ENCODE measurements at places on chromosomes 6 and 20. TPM values are rescaled to one million over a fixed set of nuclear protein-coding genes. Genes with fewer than 3 reads are reported as not detected.

SIRPD gene
- total RNA-seq, result 0.42 TPM

DNA sequence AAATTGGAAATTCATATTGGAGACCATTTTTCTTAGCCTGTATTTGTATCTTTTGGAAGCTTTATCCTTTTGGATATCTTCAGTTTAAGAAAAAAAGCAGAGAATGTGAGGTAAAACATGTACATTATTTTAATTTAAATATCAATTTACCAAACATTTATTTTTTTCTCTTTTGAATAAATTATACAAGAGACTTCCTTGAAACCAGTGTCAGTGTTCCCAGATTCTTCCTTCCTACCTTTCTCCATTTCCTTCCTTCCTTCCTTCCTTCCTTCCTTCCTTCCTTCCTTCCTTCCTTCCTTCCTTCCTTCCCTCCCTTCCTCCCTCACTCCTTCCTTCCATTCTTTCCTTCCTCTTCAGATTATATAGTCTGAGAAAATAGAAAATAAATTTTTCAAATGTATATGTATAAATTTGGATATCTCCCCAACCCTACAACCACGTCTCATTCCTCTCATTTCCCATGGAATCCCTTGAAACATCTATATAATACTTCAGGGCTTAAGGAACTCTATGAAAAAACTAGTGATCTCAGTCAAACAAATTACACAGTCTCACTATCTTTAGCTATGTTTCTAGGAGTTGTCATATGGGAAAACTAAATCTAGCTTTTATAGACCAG lies 528.4 kb downstream of the GRIK2 start:
- no peak for DNase-seq

GRCh38 chr6:14664621-14665315 lies 547.2 kb downstream of the CD83 start:
- no peak for DNase-seq

- DNase-seq, result no peak
These were observed 2.2 kb downstream of the TNF start for GRCh38 chr6:31577579-31577966.

DNA sequence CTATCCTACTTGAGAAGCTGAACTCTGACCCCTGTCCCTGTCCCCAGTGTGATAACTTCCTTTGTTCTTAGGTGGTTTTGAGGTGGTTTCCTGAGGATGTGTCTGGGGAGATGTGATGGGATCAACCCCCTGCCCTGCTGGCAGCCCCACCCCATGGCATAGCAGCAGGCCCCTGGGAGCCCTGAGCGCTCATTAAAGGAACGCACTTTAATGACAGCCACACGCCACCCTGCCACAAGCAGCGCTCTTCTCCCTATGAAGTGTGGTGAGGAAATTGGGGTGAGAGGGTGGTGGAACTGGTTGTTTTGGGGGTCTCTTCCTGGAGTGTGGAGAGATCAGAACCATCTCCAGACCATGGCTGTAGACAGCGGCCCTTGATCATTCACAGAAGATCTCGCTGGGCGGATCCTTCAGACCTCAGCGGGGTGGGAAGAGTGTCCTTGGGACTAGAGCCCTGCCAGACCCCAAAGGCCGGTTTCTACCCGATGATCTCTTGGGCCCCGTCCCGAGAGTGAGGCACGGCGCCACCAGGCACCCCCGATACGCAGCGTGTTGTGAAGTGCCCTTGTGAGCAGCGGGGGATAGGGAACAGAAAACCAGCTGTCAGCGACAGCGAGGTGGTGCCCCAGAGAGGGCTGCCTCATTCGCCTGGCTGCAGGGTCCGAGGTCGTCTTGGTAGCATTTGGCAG lies 45.4 kb downstream of the SYNJ2 start:
- DNase-seq, result peak; percentile 43

DNA sequence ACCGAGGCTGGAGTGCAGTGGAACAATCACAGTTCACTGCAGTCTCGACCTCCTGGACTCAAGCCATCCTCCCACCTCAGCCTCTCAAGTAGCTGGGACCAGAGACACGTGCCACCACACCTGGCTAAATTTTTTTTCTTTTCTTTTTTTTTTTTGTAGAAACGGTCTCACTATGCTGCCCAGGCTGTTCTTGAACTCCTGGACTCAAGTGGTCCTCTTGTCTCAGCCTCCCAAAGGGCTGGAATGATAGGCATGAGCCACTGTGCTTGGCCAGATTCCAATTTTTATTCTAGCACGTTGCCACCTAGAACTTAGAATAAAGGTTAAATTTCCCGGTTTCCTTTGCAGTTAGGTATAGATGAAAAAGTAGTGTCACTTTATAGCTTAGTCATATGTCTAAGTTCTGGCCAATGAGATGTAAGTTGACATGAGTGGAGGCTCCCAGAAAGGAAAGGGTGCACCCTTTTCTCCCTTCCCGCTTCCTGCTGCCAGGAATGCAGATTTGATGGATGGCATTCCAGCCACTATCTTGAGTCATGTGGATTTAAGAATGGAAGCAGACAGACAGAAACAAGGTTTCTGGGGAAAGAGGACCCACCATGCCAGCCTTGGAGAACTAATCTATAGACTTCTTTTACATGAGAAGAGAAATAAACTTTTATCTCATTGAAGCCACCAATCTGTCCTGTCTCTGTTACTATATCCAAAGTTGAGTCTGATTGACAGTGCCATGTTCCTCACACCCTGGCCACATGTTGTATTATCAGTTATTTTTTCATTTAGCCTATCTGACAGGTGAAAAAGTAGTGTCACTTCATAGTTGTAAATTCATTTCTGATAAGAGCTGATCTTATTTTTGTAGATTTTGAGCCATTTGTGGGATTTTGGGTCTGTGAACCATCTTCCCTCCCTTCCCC lies 60.6 kb upstream of the NCOA3 start:
- DNase-seq, result no peak

DNA sequence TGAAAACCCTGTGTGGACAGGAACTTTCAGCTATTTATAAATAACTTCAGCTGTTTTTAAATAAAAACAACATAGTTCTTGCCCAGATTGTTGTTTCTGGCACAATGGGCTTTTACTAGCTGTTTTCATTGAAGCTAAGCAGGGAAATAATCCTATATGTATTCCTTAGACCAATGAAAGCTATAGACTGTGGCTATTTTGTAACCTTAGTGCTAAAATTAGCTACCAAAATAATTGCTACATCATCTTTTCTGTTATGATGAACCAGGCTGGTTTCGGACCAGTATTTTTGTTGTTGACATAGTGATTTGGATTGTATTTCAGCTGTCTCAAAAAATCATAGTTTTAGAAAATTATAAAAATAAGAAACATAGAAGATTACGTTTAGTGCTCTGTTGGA lies 13.7 kb downstream of the PHF3 start:
- DNase-seq, result no peak

DNA sequence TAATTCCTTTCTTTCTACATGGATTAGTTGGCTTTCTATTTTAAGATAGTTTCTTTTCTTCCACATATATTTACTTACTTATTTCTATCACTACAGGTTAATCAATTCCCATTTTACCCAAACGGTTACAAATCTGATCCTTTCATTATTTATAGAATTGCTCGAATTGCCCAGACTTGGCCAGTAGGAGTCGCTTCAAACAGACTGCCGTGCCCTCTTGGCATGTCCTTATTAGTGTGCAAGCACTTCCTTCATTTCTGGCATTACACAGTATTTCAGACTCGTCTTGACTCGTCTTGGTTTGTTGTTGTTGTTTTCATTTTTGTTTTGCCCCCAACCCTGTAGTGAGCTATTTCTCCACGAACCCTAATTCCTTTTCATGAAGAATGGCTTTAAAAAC lies 74.6 kb downstream of the SAMD3 start:
- no peak for DNase-seq

CDH4 gene
- 0.10 TPM for total RNA-seq

DNA sequence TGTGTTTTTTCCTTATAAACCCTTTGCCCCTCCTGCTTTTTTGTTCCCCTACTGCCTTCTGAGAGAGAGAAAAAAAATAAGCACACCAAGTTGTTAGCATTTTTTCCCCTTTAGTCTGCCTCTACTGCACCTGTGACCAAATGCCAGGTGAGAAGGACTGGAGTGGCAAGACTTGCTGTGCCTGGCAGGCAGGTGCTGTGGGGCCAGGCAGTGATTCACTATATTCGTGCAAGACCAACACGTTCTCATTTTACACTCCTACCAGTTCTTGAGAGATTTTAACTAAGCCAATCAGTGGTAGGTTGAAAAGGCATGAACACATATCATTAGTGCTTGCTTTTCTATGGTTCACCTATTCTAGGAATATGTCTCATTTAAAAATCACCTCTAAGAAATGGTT lies 109.7 kb downstream of the FIG4 start:
- no peak for DNase-seq

DNA sequence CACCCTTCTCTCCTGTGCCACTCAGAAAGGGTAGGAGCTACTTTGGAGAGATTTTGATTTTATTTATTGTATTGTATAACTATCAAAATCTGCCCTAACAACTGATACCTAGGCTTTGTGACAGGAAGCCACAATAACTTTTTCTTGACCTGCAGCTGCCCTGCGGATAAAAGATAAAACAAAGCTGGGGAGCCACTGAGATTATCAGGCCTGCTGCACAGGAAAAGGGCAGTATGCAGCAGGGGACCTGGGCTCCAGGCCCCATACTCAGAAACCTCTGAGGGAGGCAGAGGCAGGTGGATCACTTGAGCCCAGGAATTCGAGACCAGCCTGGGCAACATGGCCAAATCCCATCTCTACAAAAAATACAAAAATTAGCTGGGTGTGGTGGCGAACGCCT lies 980 bp upstream of the SNX21 start:
- DNase-seq, result no peak

DNA sequence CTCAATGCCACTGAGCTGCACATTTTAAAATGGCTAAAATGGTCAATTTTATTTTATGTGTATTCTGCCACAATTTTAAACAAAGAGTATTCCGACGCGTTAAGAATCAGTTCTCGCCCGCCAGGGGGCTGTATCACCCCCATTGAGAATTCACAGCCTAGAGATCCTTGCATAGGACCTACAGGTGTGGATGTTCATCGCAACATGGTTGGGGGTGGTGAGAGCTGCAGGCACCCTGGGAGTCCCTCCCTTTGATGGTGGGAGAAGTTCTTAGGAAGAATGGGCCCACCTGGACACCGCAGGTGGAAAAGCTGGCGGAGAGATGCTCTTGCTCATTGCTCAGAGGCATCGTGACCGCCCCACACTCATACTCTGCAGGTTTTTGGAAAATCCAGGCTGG lies 63.5 kb downstream of the SLC2A10 start:
- DNase-seq, result no peak

GRCh38 chr6:5619249-5619648 lies 357.9 kb downstream of the FARS2 start:
- DNase-seq, result no peak

DNA sequence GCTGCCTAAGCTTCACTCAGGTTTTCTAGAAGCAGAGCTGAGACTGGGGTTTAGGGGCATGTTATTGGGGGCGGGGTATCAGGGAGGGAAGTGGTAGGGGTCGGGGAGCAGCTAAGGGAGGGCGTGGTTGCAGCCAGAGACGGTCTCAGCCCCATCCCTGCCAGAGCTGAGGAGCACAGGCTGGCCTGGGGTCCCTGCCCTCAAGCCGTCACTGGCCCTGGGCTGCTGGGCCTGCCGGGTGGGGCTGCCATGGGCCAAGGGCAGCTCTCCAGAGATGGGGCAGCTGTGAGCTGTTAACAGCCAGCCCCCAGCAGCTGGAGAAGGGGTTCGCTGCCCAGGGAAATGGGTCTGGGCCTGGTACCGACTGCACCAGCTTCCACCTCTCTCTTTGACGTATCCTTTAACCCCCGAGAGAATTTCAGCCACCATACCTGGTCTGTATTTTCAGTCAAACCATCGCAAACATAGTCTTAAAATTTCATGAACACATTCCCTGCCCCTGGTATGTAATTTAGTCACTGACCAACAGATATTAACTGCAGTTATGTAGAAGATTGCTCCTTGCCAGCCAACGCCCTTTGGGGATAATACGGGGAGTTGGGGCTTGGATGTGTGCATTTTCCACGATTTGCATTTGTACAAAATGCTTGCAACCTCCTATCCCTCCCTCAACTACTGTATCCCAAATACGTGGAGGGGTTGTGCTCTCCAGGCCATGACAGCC lies 253.4 kb downstream of the TAF4 start:
- peak; percentile 16 for DNase-seq

- DNase-seq, result no peak
These were observed 1081.7 kb downstream of the KIF16B start for GRCh38 chr20:15491575-15491974.

GRCh38 chr6:163289447-163289846 lies 125.1 kb upstream of the QKI start:
- DNase-seq, result no peak

GRCh38 chr20:59193325-59193724 lies 29.7 kb downstream of the ZNF831 start:
- DNase-seq, result no peak

CEP43 gene
- total RNA-seq, result 13.6 TPM

DNA sequence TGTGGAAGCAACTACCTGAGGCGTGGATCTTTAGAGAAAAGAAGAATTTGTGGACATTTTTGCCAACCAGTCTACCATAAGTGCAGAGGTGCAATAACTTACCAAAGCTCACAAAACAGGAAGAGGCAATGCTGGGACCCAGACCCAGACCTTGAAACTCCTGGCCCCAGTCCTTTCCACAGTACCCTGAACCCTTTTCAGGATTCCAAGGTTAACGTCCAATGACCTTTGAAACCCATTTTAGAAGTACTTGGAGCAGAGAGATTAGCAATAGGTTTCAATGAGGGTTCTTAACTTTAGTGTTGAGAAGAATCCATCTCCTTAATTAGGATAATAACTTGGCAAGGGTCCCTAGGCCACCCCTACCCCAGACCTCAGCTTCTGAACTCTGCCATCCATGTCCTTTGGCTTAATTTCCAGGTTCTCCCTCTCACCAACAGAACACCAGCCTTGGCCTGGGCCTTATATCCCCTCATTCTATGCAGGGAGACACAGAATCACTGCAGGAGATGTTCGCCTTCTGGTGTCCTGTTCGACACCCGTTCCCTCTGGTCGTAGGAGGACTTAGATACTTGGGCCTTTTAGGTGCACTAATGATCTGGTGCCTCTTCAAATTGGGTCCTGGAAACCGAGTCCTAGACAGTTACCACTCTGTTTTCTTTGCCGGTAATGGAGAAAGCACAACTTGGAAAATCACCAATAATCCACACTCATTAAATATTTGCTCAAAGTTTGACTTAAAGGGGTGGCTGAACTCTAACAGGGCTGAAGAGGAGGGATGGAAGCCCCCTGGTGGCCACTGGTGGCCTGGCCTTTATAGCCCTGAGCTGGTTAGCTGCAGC lies 40.6 kb downstream of the ISM1 start:
- no peak for DNase-seq

PTCRA gene
- total RNA-seq, result not detected

ZNF165 gene
- total RNA-seq, result 0.42 TPM
